ENCODE measurements at places on chromosomes 1 and 21.
A peak's percentile ranks its signal among the peaks of the same experiment; 100 is the strongest.

DNA sequence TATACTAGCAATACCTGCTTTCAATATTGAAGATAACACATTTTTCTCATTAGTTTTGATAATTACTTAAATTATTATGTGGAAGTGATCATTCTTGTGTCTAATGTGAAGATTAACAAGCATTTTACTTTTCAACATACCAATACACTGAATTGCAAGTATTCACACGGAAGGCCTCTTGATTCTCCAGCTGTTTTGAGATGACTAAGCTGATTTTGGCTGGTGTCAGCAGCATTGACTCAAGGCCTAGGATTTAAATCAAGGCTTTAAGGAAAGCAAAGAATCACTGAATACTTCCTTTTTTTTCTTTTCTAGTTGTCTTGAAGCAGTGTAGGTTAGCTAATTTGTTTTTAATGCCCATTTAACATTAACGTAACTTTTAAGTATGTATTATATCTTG, 373.7 kb downstream of the SRGAP2C start:
- DNase-seq = no peak

DNA sequence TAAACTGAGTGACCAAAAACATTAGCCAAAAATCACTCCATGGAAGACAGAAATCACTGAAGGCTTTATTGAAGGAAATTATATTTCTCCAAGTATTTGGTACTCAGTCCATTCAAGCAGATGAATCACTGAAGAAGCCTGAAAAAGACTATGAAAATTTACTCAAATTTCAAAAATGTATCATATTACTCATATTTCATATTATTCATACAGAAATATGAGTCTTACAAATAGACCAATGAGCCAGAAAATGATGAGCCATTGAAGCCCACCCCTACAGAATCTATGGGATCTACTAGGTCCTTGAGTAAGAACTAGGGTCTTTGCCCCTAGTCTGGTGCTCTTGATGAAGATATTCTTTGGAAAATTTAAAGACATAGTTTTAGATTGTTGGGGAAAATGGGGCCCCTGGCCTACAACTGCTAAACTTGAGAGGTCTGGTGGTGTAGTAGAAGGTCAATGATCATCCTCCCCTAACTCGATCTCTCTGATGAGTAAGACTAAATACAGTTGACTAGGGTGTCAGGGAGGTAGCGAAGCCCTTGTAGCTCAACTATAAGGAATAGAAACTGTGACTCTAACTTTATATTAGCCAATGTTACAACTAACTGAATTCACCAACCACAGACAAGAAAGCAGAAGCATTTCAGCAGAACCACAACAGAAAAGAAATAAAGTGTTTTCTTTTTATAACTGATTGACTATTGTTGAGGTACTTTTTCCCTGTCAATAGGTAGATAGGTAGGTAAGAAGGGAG, 81.0 kb downstream of the NOTCH2 start:
- DNase-seq = no peak

DNA sequence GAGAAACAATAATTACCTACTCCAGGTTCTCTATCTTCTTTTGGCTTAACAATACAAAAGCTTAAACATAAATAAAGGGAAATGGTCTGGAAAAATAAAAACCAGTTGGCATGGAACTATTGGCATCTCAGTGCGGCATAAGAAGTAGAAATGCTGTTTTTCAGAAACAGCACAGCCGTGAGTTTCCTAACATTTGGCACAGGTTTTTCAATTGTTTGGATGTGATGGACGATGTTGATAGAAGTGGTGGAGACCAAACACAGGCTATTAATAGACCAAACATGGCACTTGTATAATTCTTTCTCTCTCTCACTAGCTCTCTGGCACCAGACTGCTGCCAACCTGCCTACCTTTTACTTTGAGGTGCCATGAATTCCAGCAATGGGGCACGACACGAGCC, 36.2 kb downstream of the KCNN3 start:
- DNase-seq = peak; percentile 50

DNA sequence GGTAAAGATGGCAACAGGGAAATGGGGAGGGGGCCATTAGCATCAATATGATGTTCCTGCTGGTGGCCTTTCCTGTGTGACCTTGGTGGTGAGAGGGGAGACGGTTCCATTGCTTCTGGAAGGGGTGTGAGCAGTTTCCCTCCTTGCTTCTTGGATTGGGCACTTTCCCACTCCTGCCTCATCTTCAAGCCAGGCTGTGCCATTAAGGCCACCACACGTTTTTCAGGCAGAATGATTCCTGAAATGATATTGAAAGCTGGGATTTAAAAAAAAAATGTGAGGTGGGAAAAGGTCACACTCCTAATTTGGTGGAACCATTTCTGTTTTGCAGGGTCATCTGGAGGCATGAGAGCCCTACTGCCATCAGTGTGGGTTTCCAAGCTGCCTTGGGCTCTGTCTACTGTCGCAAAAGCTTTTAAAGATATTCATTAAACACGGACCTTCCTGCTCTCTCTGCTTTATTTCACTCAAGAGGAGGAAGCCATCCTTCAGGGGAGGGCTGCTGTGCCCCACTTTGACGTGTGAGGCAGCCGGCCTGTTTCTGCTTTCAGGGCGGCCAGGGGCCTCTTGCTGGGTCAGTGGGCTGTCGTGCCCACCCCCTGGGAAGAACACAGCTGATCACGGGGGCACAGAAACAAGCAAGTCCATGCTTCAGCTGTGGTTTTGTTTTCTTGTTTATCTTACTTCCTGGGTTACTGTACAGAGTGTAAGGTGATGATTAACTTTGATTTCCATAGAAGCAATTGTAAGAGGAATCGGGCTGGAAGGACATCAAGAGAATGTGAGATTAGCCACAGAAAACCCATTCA, 8.0 kb downstream of the RIIAD1 start:
- DNase-seq = no peak

GRCh38 chr1:95532335-95532734, 298.3 kb downstream of the RWDD3 start:
- no peak for DNase-seq

DNA sequence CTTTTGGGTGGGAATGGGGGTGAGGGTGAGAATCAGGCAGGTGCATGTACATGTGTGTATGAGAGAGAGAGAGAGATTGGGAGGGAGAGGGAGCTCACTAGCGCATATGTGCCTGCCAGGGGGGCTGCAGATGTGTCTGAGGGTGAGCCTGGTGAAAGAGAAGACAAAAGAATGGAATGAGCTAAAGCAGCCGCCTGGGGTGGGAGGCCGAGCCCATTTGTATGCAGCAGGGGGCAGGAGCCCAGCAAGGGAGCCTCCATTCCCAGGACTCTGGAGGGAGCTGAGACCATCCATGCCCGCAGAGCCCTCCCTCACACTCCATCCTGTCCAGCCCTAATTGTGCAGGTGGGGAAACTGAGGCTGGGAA, 95.0 kb downstream of the EPHB2 start:
- DNase-seq = no peak

DNA sequence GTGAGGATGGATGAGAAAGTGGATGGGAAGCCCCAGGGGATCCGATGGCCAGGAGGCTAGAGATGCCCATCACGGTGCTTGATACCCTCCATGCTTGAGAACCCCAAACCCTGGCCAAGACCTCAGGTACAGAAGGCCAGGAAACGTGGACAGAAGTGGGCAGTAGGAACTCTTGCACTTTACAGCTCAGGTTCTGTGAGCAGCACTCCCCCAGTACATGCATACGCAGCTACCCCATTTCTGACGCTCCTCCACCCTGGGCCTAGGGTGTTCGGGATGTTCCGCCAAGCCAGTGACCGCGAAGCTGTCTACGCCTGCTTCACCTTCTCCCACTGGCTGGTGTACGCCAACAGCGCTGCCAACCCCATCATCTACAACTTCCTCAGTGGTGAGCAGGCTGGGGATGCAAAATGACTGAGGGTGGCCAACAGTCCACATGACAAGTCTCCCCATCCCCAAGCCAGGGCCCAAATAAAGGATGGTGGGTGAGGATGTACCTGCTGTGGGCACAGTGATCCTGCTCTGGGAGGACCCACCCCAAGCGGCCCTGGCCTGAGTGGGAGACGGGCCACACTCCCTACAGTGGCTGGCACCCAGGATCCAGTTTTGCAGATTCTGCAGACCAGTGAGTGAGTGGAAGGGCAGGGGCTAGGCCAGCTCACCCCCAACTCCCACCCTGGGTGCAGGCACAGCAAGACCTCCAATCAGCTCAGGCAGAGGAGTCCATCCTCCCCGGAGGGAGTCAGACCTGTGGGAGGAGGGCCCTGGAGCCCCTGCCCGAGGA, 7.4 kb downstream of the HCRTR1 start:
- DNase-seq = no peak

GRCh38 chr1:40825435-40825788, 36.8 kb downstream of the CITED4 start:
- no peak for DNase-seq

Data from dermis blood vessel endothelial cell (primary cell).